Caki2 (cell line): ENCODE measurements at places on chromosomes 4 and X.

DNA sequence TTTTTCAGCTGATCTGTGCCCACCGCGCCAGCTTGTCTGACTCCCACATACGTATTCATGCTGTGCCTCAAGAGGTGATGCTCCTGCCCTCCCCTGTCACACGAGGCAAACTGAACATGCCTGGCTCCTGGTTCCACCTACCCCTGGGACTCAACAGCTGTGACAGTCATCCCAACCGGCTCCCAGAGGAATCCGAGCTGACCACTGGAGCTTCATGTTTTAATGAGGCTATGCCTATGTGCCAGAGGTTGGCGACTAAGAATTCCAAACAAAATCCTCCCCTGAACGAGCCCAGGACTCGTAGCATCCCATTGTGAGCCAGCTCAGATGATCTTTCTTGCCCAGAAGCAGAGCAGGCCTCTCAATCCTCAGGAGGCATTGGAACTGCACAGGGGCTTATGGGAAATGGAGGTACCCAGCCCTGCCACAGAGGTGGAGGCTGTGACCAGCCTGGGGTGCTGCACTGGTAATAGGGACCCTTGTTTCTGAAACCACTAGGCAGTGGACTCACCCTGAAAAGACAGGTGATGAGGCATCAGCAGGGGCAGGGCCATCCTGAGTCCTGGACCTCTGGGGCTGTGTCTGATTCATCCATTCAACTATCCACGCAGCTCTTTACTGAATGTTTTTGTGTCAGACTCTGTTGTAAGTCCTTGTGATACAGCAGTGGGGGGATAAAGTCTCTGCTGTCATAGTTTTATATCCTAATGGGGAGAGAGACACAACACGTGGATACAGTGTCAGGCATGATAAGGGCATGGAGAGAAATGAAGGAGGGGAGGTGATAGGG lies 325.0 kb downstream of the EVC2 start:
- DNase-seq, result no peak

DNA sequence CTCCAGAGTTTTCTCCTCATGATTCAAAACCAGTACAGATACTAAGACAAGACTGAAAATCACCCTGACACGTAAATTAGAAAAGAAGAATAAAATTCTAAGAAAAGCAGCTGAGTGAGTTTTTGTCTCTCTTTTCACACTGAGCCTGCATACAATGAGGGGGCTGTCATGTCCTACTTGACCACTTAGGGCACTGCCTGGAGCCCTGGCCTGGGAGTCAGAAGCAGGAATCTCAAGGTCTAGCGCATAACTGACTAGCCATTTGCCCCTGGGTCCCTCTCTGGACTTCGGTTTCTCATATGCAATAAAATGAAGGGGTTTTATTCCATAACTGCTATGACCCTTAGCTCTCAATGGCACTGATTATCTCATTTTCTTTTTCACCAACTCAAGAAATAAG lies 36.7 kb upstream of the SLC25A4 start:
- DNase-seq, result no peak

DNA sequence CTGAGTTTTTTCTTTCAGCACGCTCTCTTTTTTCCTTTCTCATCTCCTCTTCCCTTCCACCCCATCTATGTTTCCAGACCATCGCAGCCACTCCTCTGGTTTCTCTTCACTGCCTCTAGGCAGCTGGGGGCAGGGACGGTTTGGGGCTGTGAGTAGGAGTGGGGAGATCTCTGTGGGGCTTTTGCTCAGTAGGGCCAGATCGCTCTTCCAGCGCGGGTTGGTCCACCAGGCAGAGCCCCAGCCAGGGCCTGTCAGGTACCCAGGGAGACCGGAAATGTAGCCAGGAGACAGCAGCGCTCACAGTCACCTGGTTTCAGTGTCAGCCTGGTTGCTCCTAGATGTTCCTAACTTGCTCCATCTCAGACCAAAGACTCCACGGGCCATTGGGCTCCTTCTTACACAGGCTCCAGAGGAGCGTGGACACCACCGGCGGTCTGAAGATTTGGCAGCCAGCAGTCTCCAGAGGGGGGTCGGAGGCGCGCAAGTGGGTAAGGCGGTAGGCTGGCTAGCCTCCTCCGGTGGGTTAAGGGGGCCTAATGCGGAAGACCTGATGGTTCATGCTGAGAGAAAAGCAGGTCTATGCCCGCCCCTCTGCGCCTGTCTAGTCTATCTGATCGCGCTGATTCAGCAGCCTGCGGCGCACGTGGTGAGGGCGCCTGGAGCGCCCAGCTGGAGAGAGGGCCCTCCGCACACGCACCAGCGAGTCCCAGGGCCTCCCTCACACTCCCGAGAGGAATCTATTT lies 1.8 kb downstream of the FGF5 start:
- no peak for DNase-seq

DNA sequence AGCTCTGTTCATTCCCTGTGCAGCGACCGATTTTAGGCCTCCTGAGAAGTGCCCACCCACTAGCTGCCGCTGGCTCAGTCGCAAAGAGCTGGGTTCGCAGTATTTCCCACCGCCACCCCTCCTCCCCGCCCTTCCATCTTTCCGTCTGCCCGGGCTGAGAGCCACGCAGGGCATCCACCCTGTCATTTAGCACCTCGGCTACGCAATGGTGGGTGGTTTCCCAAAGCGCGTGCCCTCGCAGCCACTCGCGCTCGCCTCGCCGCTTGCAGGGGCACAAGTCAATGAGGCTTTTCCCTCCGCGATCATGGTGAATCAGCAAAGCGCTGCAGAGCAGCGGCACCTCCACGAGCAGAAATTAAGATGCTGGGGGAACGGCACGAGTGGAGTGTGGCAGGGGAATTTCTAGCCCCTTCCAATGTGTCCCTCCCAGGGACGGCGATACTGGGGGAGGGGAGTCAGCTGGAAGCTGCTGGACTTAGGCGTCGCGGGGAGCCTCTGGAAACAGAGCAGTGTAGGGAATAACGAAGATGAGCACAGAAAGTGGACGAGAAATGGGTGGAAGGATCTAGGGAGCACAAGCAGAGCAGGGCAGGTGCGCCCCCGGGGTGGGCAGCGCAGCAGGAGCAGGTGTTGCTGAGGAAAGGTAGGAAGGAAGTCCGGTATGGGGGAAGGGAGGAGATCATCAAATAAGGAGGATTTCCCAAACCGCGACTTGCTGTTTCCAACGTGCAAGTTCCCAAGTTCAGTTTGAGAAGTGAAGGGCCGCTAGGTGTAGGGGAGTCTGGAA lies 2.4 kb upstream of the PTCHD1 start:
- DNase-seq, result no peak

- DNase-seq, result peak; percentile 44
These were observed 944 bp downstream of the SNX25 start for GRCh38 chr4:185210102-185210981.

DNA sequence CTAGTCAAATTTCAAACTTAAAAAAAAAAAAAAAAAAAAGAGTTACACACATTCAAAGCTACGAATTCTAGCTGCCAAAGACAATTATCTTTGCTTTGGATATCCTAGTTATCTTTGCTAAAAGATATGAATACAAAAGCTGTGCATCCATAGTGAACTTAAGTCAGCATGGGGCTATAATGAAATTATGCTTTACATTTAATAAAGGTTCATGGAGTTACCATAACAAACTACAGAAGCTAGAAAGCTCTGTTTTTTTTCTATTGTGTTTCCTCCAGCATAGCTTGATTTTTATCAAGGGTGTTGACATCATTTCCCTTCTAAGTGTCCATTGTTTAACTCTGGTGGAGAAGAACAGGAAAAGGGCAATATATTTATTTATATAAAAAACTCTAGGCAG lies 234.1 kb downstream of the ANKRD50 start:
- no peak for DNase-seq
